ENCODE measurements at places on chromosomes 5 and 9. TPM values are rescaled to one million over a fixed set of nuclear protein-coding genes. Genes with fewer than 3 reads are reported as not detected.

Gene SIT1
- total RNA-seq: not detected

Gene IL3
- total RNA-seq: not detected

Gene PSAT1
- 35.9 TPM for total RNA-seq

Gene CER1
- total RNA-seq: not detected

Gene PDCD1LG2
- total RNA-seq: 5.3 TPM

Gene ANKRD31
- under 0.01 TPM for total RNA-seq

Gene CLTB
- total RNA-seq: 82.2 TPM

Gene SOHLH1
- total RNA-seq: not detected

Gene GLIPR2
- 62.5 TPM for total RNA-seq

Gene NXNL2
- total RNA-seq: 2.0 TPM

Gene SEC61B
- total RNA-seq: 92.1 TPM

Gene SYK
- not detected for total RNA-seq

Gene ROPN1L
- 0.29 TPM for total RNA-seq

Gene PHYHD1
- 18.7 TPM for total RNA-seq

Gene GOLM1
- total RNA-seq: 54.6 TPM

Gene ADAMTS2
- 76.6 TPM for total RNA-seq

Gene LECT2
- not detected for total RNA-seq
